ENCODE measurements at places on chromosomes 7 and 10.

DNA sequence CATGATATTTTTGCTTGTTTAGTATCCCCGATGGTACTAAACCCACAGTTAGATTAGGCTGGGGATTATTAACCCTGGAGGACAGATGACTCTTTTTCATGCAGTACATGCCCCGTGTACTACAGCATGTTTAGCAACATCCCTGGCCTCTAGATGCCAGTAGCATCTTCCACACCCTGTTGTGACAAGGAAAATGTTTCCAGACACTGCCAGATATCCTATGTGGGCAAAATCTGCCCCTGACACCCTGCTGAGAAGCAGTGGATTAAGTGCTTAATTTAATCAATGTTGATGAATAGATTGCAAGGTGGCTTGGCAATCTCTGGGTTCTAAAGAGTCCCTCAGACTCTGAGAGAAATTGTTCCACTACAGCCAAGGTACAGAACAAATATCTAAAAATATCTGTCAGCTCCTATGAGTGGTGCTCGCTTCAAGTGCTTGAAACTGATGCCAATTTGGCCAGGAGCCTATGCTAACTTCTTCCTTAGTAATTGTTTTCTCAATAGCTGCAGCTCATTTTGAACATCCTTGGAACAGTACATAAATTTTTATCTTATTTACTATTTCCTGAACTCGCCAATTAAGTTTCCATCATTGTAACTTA lies 247.0 kb downstream of the SORCS1 start:
- DNase-seq: no peak

- DNase-seq: no peak
These were observed 2.2 kb upstream of the MYL10 start for GRCh38 chr7:101631224-101631714.

DNA sequence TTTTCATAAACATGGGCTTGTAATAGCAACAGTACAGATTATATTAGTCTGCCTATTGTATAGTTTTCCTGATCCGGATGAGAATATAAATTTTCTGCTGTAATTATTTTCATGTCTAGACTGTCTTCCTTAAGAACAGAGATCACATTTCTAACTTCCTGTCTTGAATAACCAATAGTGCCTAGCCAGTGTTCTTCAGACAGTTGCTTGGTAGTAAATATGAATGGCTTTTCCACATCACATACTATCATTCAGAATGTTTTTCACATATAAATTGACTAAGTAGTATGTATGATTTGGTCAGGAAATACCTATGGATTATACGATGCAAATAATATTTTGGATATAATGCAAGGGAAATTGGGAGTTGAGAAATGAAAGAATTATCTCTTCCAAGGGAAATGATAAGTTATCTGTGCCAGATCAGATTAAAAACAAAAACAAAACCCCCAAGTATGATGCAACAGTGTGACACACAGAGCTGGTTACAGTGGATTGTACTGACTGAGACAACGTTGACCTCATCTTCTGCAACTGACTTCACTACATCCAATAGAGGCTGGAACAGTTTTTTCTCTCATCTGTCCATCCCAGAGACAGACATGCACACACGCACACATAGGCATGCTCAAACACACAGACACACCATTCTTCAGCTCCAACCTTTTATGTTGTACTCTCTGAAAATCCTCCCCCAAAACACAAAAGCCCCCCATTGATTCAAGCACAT lies 16.4 kb downstream of the ITGA8 start:
- no peak for DNase-seq

GRCh38 chr10:4294996-4295792 lies 510.2 kb upstream of the KLF6 start:
- DNase-seq: no peak

DNA sequence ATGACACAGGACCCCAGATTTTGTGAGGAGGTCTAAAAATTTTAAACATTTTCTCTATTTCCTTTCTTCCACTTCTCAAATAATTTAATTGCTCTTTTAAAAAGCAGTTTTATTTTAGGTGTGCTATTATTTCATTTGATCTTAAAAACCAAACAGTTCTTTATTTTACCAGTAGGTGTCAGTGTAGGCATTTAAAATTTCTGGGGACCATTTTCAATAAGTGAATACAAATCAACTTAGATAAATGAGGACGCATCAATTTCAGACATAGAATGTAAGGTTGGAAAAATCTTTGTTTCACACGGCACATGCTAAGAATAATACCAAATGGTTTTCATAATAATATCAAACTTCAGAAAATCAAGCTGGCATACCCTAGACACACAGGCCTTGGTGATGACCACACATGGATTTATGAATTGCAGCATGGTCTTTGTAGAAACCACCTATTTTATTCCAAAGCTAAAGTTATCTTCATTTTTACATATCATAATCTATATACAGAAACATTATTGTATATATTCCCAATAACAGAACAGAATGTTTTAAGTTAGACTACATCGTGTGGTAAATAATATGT lies 127.6 kb upstream of the SLC26A5 start:
- no peak for DNase-seq

- DNase-seq: no peak
These were observed 65.1 kb downstream of the TSPAN12 start for GRCh38 chr7:120792861-120793130.

GRCh38 chr10:100485801-100486495 lies 23.1 kb downstream of the WNT8B start:
- no peak for DNase-seq

GRCh38 chr7:73833251-73833919 lies 2.6 kb downstream of the CLDN4 start:
- no peak for DNase-seq
